ENCODE measurements at places on chromosomes 12 and 14. TPM values are rescaled to one million over a fixed set of nuclear protein-coding genes. Genes with fewer than 3 reads are reported as not detected.

- DNase-seq: peak; percentile 77
Observed at GRCh38 chr12:124771462-124772288, 92.0 kb downstream of the SCARB1 start.

GRCh38 chr12:104720339-104721038 is 237.6 kb downstream of the SLC41A2 start:
- peak; percentile 75 for DNase-seq

GRCh38 chr12:111271674-111272418 is 97.0 kb downstream of the PHETA1 start:
- no peak for DNase-seq

MYH6 gene
- 0.10 TPM for total RNA-seq

ZNF605 gene
- 7.2 TPM for total RNA-seq

PUS7L gene
- 18.8 TPM for total RNA-seq
